Activated CD4-positive, alpha-beta T cell treated with anti-CD3 and anti-CD28 coated beads, Interleukin-2, amount 10 ng/mL, durations not matched to agents 24 days and 14 days (primary cell): ENCODE measurements at places on chromosomes 12 and 14. TPM values are rescaled to one million over a fixed set of nuclear protein-coding genes. Genes with fewer than 3 reads are reported as not detected.

The TBC1D30 gene
- 0.95 and 1.7 TPM in 2 replicates for total RNA-seq

DNA sequence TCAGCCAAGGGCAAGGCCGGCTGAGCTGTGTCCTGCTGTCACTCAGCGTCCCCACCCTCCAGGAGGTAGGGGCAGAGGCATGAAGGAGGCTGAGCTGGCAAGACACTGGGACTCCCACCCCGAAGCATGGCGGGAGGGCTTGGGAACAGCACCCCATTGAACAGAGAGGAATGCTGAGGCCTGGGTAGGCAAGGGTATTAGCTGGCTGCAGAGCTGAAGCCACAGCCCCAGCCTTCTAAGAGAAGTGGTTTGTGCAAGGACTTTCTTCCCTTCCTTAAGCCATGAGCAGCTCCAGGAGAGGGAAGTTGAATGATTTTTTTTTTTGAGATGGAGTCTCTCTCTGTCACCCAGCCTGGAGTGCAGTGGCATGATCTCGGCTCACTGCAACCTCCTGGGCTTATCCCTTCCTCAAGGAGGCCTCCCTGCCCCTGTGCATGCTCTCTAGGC lies 6.6 kb upstream of the CFAP73 start:
- no peak overlapping the region for H3K4me3 ChIP-seq
- no peaks in the 10 kb centered on the region for H3K36me3 ChIP-seq
- peaks cover 2% of the 10 kb centered on the region for H3K4me1 ChIP-seq
- DNase-seq, result no peak
- no peak overlapping the region for H3K27ac ChIP-seq

GRCh38 chr12:120101182-120101581 lies 15.4 kb downstream of the RAB35 start:
- H3K4me3 ChIP-seq, result peak overlapping the region; percentile 48
- H3K27me3 ChIP-seq, result no peaks in the 10 kb centered on the region
- peaks cover 47% of the 10 kb centered on the region for H3K36me3 ChIP-seq
- peaks cover 17% of the 10 kb centered on the region for H3K4me1 ChIP-seq

The KLRG1 gene
- 0.71 and 0.84 TPM in 2 replicates for total RNA-seq

The IPO4 gene
- total RNA-seq, result 107 and 112 TPM in 2 replicates

- H3K27ac ChIP-seq, result no peak overlapping the region
- no peak for DNase-seq
- H3K36me3 ChIP-seq, result no peaks in the 10 kb centered on the region
- H3K27me3 ChIP-seq, result peaks cover 26% of the 10 kb centered on the region
- no peaks in the 10 kb centered on the region for H3K4me1 ChIP-seq
Observed at GRCh38 chr14:94451826-94452225, 774 bp downstream of the SERPINA11 start.

The WNT5B gene
- 0.76 and 0.89 TPM in 2 replicates for total RNA-seq

The APOF gene
- not detected in 2 replicates for total RNA-seq

DNA sequence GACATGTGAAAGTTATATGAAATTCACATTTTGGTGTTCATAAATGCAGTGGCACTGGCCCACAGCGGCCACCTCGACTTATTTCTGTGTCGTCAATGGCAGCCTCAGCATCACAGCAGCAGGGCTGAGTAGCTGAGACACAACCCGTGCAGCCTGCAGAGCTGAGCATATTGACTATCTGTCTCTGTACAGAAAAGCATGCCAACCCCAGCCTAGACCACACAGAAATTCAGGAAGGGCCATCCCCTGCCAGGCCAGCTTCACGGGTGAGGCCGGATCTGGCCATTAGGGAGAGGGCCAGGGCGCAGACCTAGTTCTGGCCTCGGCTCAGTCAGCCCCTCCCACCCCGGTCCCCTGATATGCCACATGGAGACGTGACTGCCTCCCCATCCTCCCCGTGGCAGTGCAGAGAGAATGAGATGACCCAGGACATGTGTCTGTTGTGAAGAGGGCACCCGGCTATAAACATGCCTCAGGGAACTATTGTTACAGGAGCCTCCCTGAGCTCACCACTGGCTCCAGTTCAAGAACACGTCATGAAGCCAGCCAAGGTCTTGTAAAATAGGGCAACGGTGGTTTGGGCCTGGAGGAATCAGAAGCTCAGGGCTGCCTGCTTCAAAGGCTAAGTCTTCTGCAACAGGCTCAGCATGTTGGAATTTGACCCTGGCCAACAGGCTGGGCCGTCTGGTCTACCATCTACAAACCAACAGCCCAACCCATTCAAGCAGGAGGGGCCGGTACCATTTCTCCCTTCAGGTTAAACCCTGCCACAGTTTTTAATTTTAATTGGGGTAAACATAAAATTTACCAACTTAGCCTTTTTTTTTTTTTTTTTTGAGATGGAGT lies 25.5 kb downstream of the SCARB1 start:
- no peaks in the 10 kb centered on the region for H3K36me3 ChIP-seq
- H3K4me1 ChIP-seq, result no peaks in the 10 kb centered on the region
- no peak overlapping the region for H3K27ac ChIP-seq
- H3K27me3 ChIP-seq, result no peaks in the 10 kb centered on the region
- DNase-seq, result no peak

The TPPP2 gene
- not detected in 2 replicates for total RNA-seq

The ABCB9 gene
- total RNA-seq, result 3.7 and 4.1 TPM in 2 replicates

GRCh38 chr12:116773276-116773731 lies 35.2 kb downstream of the RNFT2 start:
- no peak overlapping the region for H3K27ac ChIP-seq
- H3K4me3 ChIP-seq, result no peak overlapping the region

GRCh38 chr12:116698116-116698515 lies 39.8 kb downstream of the SPRING1 start:
- no peak for DNase-seq
- H3K27ac ChIP-seq, result no peak overlapping the region
- H3K4me1 ChIP-seq, result peaks cover 8% of the 10 kb centered on the region
- H3K36me3 ChIP-seq, result no peaks in the 10 kb centered on the region
- H3K4me3 ChIP-seq, result no peak overlapping the region
- peaks cover 34% of the 10 kb centered on the region for H3K27me3 ChIP-seq

The RBP5 gene
- total RNA-seq, result not detected in 2 replicates

DNA sequence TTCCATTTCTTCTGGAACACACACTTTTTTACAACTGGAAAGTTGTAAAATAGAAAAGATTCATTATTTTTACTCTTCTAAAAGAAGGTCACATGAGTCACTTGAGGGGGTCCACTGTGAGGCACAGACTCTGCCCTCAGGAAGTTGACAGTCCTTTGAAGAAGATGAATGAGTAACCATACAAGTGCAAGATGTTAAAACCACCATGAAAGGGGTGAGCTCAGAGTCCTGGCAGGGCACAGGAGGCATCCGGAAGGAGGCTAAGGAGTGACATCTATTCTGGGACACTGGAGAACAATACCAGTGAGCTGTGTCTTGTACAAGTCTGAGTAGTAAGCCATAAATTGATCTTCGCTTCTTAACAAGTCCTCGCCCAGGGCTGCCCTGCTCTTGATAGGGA lies 126.0 kb upstream of the FRMD6 start:
- DNase-seq, result no peak
- H3K27ac ChIP-seq, result no peak overlapping the region
- H3K27me3 ChIP-seq, result peaks cover 8% of the 10 kb centered on the region
- no peak overlapping the region for H3K4me3 ChIP-seq

- peaks cover 11% of the 10 kb centered on the region for H3K4me1 ChIP-seq
- no peaks in the 10 kb centered on the region for H3K27me3 ChIP-seq
Observed at GRCh38 chr12:92439420-92439805, 263.4 kb upstream of the PLEKHG7 start.

DNA sequence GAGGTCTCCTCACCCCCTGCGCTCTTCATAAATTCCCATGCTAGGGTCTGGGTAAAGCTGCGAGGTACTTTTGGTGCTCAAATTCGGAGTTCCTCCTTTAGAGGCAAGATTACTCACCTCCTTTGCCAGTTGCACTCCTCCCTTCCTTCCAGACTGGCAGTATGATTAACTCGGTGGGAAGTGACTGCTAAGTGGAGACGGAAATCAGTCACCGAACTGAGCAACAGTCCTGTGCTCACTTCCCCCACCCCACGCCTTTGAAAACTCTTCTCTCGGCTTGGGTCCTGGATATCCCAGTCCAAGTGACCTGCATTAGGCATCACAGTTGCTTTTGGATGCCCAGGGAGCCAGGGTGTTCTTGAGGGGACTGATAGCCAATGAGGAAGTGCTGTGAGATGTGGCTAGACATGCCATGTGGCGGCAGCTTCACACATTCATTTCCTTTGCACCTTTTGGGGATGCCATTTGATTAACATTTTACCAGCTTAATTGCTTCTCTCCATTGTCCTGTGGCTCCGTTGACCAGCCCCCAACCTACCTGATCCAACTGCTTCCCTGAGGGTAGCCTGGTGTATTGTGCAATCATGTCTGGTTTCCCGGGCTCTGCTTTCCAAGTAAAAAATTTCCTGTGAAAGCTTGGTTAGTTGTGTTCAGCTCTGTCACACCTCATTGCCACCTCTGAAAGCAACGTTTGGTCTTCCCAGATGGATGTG lies 840 bp downstream of the PNP start:
- peaks cover 42% of the 10 kb centered on the region for H3K36me3 ChIP-seq
- DNase-seq, result peak; percentile 82
- peak overlapping the region; percentile 95 for H3K4me3 ChIP-seq
- peak overlapping the region; percentile 100 for H3K27ac ChIP-seq

GRCh38 chr12:21774358-21775132 lies at the start of gene KCNJ8:
Gene KCNJ8, minus strand, starts transcription at chr12:21774706. Its CDS starts 1,090 bp downstream, at chr12:21773616.
- no peak for DNase-seq
- no peak within 1 kb of the TSS for H3K27ac ChIP-seq
- H3K4me3 ChIP-seq, result no peak within 1 kb of the TSS
- no peaks in the 10 kb centered on the region for H3K36me3 ChIP-seq
- peaks cover 4% of the 10 kb centered on the region for H3K4me1 ChIP-seq

The ALDH6A1 gene
- total RNA-seq, result 10.8 and 11.8 TPM in 2 replicates

The ARHGAP9 gene
- 102 and 103 TPM in 2 replicates for total RNA-seq

- H3K27me3 ChIP-seq, result peaks cover 4% of the 10 kb centered on the region
- peak overlapping the region; percentile 90 for H3K4me3 ChIP-seq
- peak; percentile 97 for DNase-seq
- peaks cover 42% of the 10 kb centered on the region for H3K36me3 ChIP-seq
- H3K4me1 ChIP-seq, result peaks cover 86% of the 10 kb centered on the region
- H3K27ac ChIP-seq, result peak overlapping the region; percentile 97
Observed at GRCh38 chr14:22556990-22557623, 31.9 kb downstream of the DAD1 start.

DNA sequence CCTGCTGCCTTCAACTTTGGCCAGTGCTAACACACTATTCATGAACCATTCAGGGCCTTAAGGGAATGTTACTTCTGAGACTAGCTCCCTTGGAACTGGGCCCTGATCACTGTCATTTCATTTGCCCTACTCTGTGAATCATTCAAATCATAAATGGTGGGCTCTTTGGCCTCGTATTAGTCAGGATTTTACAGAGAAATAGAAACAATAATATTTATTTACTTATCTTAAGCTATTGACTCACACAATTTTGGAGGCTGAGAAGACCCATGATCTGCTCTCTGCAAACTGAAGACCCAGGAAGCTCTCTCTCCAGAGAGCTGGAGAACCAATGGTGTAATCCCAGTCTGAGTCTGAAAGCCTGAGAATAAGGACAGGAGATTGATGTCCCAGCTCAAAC lies 398.5 kb downstream of the LRIG3 start:
- H3K4me3 ChIP-seq, result no peak overlapping the region
- H3K27me3 ChIP-seq, result no peaks in the 10 kb centered on the region
- no peak overlapping the region for H3K27ac ChIP-seq
- H3K4me1 ChIP-seq, result no peaks in the 10 kb centered on the region
- no peak for DNase-seq
- H3K36me3 ChIP-seq, result no peaks in the 10 kb centered on the region

- no peak overlapping the region for H3K4me3 ChIP-seq
- H3K27ac ChIP-seq, result no peak overlapping the region
- H3K4me1 ChIP-seq, result no peaks in the 10 kb centered on the region
- DNase-seq, result peak; percentile 78
- no peaks in the 10 kb centered on the region for H3K36me3 ChIP-seq
Observed at GRCh38 chr14:36070031-36070719, 106.3 kb downstream of the PTCSC3 start.

The CLBA1 gene
- total RNA-seq, result 2.4 and 2.5 TPM in 2 replicates

The IL31 gene
- 2.5 TPM in 2 replicates for total RNA-seq

The STON2 gene
- total RNA-seq, result 0.14 and 0.30 TPM in 2 replicates

DNA sequence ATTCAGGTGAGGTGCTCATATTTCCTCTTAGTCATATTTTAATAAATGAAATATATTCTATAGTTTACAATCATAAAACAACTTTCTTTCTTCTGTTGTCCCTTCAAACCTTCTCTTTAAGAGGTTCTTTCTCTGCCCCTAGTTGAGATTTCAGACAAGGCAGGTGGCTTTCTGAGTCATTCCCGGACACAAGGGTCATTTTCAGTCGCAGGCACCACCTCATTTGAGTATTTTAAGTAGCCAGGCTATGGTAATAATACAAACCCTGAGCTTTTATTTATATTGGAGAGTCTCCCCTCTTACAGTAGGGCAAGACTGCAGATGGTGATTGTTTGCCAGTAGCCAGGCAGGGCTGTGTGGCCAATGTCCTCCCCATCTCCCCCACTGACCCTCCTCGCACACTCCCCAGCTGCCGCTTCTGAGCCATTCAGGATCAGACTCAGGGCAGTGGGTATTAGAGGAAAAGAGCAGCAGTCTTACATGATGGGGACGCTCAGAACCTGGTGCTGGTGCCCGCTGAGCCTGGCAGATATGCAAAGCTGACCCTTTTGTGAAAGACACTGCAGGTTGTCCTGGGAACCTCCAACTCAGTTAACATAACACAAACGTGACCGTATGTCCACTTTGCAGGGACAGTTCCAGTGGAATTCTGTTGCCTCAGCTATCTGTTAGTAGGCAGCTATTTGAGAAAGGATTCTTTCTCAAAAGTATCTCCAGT lies 101.1 kb upstream of the BCL2L14 start:
- H3K4me1 ChIP-seq, result peaks cover 21% of the 10 kb centered on the region
- H3K27me3 ChIP-seq, result no peaks in the 10 kb centered on the region
- H3K4me3 ChIP-seq, result no peak overlapping the region
- DNase-seq, result no peak
- peaks cover 21% of the 10 kb centered on the region for H3K36me3 ChIP-seq

The POTEG gene
- not detected in 2 replicates for total RNA-seq

- peaks cover 11% of the 10 kb centered on the region for H3K27me3 ChIP-seq
- H3K36me3 ChIP-seq, result no peaks in the 10 kb centered on the region
- no peak overlapping the region for H3K27ac ChIP-seq
- H3K4me1 ChIP-seq, result no peaks in the 10 kb centered on the region
Observed at GRCh38 chr14:104865631-104866441, 768 bp downstream of the CEP170B start.

DNA sequence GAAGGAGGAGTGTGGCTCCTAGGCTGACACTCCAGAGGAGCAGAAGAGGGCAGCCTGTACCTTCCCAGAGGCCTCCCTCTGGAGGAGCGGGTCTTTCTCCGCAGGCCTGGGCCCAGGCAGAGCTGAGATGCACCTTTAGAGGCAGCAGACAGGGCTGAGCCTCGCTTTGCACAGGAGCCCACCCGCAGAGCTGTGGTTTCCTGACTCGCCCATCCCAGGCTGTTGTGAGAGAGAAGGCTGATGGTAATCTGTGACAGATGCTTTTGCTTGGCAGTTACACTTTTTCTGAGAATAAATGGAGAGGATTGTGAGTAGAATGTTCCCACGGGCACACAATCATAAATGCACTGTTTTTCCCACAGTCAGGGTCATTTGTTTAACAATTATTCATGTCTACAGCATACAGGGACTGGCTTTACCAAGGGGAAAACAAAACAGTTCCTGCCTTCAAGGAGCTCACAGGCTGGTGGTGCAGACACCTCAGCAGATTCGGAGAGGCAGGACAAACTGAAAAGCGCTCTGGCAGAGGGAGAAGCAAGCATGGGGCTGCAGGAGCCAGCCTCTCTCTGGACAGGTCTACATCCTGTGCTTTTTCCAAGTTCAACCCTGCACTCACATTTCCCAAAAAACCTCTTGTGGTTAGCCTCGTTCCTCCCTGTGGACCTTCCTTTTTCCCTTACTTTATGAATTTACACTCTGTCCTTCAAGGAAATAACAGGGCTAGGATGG lies 13.9 kb downstream of the EVL start:
- peak overlapping the region; percentile 79 for H3K4me3 ChIP-seq
- DNase-seq, result peak; percentile 95
- peak overlapping the region; percentile 91 for H3K27ac ChIP-seq
- H3K36me3 ChIP-seq, result peaks cover 52% of the 10 kb centered on the region
- H3K4me1 ChIP-seq, result peaks cover 93% of the 10 kb centered on the region
